ENCODE measurements at places on chromosomes 2 and 18.

DNA sequence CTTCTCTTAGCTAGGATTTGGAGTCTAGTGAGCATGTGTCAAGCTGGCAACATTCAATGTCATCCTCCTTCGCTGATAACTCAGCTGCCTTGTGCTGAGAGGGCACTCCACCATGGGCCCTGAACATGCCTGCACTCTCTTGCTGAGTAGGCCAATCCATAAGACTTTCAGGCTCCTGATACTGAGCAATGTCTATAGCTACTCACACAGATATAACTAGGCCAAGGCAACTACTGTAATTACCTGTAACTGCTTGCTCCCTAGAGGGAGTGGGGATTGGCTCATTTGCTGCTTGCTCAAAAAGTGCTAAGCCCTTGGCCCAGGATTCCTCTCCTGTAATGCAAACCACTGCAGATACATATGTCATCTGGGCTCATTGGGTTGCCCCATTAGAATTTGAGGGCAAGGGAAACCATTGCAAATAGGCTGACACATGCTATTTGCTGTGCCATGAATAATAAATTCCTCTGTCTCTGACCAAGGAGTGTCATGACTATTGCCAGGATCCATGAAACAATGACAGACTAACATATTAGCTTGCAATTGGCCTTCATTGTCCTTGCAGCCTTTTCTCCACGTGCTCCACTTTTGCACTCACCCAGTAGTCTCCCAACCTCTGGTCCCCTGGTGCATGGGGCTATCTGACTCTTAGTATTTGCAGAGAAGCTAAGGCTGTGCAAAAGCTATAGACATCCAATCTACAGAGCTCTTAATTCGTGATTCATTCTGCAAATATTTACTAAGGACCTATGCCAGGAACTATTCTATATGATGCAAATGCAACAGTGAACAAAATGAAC lies 36.9 kb upstream of the BMPR2 start:
- DNase-seq, result peak; percentile 7

DNA sequence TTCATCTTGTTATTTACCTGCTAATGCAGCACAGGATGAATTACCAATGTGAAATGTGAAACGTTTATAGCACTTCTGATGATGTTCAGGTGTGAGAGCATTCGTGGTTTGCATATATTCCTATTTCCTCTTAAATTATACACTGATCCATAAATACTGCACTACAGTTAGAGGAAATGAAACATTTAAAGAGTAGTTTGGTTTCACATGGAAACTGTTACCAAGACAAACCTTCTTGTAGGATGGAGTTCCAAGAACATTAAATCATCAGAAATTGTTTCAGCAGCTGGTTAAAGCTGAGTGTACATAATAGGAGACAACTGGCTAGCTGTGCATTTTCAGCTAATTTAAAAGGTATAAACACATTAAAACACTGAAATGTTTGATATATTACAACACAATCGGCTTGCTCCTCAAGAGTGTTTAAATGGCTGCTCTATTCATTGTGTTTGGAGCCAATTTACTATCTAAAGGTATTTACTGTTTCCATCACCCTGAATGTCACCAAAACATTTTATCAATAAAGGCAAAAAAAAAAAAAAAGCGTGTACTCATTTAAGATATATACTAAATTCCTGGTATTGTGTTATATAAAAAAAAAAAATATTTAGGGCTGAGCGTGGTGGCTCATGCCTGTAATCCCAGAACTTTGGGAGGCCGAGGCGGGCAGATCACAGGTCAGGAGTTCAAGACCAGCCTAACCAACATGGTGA lies 100.6 kb downstream of the DYM start:
- peak; percentile 78 for DNase-seq

- DNase-seq, result no peak
Measured at GRCh38 chr2:52178845-52179244, 1146.9 kb upstream of the NRXN1 start.

DNA sequence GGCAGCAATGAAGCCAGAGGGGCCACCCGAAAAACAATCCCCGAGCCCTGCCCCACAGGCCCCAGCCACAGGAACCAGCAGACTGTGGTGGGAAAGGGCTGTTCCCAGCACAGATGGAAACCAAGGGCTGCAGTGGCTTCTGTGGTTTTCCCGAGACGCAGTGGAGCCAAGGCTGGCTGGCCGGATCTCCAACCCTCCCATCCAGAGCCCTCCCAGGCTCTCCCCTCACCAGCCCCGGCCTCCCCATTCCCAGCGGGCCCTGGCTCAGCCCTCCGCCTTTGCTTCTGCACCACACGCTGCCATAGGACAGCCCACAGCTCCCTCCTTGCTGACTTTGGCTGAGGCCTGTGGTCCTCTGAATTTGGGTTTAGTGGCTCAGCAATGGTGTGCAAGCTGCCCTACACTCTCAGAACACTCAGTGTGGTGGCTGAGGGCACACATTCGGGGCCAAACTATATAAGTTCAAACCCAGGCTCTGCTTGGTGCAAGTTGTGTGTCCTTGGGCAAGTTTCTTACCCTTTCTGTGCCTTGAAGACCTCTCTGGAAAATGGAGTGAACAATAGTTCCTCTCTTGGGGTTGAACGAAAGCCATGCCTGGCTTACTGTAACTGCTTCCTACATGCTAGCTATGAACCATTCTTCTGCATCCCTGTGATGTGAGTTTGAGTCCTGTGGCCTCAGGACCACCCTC lies 200.1 kb downstream of the SMAD7 start:
- DNase-seq, result peak; percentile 72

DNA sequence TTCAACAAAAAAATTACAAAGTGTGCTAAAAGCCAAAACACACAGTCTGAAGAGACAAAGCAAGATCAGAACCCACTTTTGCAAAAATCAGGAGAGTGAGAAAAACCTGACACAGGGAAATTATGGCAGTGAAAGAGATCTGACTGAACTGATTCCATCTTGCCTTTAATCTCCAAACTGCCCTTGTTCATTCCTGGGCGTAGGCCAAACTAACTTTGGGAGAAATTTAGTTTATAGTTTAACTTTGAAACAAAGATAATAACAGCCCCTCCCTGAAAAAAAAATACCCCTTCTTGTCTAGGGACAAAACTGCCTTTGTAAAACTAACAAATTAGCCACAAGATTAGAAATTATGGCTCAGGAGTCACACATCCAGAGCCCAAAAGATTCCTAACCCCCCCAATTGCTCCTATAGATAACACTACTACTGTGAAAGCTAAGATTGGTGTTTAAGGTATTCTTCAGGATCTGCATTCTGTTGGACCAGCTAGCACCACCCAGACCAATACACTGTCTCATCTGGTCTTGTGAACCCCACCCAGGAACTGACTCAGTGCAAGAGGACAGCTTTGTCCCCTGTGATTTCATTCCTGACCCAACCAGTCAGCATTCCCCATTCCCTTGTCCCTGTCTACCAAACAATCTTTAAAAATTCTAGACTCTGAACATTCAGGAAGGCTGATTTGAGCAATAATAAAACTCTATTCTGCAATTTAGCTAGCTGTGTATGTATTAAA lies 226.1 kb upstream of the SH3BP4 start:
- DNase-seq, result peak; percentile 28

GRCh38 chr2:7557376-7557775 lies 640.2 kb downstream of the RNF144A start:
- no peak for DNase-seq

DNA sequence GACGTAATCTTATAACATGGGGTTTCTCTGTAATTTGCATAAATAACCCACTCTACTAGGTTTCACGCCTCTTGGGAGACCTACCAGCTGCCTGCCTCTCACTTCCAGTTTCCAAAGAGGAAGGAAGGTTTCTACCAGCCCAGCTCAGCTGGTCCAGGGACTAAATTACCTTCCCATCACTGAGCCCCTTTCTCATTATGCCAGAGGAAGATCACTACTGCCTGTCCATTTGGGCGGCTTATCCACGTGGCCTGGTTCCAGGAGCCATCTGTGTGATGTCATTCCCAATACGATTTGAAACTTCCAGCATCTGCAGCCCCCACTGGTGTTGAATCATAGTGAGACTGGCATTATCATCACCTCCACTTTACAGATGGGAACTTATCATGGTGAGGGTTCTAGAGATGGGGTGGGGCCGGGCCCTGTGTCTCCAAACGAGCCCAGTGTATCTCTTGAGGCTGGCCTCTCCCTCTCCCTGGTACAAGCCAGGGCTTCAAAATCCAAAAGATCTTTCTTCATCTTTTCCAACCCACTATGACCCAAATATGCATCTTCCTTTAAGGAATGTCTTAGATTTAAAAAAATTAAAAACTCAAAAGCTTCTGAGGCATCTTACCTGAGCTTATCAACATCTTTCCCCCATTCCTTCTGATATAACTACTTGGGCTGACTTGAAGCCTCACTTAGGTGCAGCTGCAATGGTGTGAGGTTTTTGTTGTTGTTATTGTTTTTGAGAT lies 140.8 kb downstream of the DDX1 start:
- no peak for DNase-seq

DNA sequence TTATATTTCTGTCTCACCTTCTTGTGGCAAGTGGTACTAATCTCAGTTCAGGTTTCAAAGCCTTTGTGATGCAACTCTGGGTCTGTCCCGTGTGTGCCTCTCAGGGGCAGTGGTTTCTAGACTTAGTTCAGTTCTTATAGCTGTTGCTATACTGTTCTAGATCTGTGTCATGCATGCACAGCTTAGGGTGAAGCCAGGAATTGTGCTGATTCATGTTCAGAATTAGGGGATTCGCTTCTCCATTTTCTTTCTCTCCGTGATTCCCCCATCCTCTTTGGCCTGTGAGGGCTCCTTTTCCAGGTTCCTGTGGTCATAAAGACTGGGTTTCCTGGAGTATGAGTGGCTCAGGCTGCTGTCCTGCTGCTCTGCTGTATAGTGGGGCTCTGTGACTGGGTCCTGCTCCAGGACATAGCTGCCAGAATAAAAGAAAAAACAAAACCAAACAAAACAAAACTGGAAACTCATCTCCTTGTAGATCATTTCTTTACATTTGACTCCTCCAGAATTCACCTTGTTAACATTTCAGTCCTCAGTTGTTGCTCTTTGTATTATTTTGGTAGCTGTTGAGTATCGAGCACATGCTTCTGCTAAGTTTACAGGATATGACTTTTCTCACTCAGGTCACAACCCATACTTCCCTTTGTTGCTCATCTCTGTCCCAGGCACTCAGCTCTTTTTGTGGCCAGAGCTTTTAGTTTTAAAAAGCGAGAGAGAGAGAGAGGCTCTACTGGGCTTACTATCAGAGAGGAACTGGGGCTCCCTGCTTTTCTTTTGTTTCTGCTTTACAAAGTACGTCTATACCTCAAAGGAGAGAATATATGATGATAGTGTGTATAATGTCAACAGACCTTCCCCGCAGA lies 34.2 kb downstream of the CERS6 start:
- peak; percentile 65 for DNase-seq

DNA sequence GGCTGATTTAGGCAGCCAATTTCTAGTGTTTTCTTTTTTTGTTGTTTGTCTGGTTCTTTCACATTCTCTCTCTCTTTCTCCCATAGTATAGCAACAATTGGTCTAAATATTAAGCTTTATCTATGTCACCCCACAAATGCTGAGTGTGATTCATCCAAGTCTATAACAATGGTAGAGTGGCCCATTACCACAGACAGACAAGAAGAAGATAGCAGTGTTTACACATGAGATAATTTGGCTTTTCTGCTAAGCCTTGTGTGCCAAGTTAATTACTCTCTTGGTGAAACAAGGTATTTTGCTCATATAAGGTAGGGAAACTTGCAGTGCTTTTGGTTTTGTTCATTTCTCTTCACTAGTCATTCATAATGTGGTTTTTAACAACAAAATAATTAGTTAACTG lies 166.5 kb downstream of the SLC8A1 start:
- DNase-seq, result no peak

GRCh38 chr2:239874636-239875356 lies 150.3 kb downstream of the NDUFA10 start:
- DNase-seq, result no peak
